ENCODE measurements at places on chromosomes 2 and 18.

DNA sequence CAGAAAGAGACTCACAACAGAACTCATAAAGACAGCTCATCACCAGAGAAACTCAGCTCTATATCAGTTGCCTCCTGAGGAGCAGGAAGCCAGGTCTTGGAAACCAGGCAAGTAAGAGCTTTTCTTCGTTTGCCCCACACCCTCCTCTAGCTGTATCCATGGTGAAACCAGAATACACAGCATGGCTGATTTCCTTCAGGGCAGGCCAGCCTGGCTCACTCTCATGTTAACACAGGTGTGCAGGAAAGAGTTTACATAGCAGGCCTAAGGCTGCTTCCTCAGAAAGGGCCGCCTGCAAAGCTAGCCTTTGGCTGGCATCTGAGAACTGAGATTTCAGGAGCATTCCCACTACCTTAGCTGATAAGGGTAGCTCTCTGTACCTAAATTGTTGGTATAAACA lies 65.7 kb downstream of the KLHL14 start:
- no peak for DNase-seq

DNA sequence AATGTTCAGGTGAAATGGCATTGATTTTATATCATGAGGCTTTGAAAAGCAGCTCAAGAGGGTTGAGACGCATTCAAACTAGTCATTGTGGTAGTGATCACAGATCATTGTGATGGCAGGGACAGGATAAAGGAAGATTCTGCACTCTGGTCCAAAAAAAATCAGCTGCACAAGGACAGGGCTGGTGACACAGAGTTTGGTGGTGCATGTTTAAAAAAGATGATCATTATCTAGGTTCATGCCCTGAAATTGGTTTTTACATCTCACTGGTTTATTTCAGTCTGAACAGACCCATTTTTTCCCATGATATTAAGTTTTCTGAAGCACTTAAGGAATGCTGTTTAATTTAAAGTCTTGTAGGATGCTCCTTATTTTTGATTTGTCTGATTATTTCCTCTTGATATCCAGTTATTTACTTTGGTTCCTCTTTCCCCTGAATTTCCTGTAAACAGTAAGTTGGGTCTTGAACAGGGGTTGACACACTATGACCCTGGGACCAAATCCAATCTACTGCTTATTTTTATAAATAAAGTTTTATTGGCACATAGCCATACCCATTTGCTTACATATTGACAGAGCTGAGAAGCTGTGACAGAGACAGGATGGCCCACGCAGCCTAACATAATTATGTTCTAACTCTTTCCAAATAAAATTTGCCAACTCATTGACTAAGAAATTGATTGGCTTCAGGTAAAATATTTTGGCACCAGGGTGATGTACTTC lies 98.4 kb downstream of the UPP2 start:
- no peak for DNase-seq

DNA sequence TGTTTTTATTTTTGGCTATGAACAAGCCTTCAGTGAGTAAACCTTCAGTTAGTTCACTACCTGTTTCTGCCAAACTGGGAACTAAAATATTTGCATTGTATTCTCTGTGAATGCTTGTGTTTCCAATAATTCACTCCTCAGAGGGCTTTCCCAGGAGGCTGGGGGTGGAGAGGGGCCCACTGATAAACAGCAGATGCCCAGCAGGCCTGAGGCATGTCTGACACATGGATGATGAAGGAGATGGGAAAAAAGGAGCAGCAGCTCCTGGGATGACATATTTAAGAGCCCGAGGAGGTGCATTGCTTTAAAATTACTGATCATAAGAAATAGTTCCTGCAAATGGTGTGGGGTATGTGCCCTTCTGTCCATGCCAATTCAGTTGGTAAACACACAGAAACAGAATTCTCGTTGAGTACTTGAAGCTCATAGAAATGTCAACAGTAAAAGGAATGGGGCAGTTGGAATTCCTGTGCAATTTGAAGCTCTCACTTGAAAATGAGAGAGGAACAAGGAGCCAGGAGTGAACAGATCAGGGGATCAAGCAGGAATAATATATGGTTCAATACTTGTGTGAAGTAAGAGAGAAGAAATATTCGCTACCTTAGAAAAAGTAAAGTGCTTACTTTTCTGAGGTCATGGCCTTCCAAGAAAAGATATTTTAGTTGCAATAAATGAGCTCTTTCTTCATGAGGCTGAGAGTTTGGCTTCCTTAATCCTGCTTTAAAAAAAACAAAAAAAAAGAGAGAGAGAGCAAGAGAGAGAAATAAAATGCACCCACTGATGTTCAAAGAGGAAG lies 22.0 kb upstream of the HNMT start:
- DNase-seq: no peak

DNA sequence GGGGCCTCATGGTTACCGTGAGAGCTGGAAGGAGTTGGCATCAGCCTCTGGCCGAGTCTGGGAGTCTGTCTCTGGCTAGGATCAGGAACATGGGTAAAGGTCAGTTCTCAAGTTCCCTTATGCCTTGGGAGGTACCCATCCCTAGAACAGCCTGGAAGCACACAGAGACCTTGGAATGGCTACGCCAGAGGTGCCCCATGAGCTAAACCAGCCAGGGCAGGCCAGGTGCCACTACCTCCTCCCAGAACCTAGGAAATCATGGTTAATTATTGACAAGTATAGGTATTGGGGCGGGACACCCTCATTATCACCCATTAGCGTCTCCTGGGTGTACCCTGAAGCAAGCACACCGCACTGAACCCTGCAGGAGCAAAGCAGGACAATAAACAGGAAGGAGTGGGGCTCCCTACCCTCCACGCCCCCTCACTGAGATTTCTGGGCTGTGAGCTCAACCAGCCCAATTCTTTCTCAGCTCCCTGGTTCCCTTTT lies 3.0 kb upstream of the ASPRV1 start:
- no peak for DNase-seq

DNA sequence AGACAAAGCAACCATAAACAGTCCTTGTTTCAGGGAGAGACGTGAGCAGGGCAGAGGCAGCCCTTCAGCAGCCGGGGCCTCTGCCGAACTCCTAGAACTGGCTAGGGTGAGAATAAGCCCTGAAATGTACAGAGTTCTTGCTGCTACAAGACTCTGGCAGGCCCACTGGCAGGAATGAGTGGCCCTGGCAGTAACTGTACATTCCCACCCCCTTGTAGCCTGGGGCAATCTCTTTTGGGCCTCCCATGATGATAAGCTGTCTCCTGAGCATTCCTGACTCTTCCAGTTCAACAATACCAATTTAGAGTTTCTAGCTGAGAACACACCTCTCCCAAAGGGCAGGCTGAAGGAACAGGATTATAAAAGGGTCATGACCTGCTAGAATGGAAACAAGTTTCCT lies 54.3 kb downstream of the HAUS1 start:
- no peak for DNase-seq

GRCh38 chr2:74007711-74008110 lies 23.0 kb downstream of the TET3 start:
- no peak for DNase-seq

- DNase-seq: no peak
These were observed 18.4 kb downstream of the DNER start for GRCh38 chr2:229695961-229696360.

DNA sequence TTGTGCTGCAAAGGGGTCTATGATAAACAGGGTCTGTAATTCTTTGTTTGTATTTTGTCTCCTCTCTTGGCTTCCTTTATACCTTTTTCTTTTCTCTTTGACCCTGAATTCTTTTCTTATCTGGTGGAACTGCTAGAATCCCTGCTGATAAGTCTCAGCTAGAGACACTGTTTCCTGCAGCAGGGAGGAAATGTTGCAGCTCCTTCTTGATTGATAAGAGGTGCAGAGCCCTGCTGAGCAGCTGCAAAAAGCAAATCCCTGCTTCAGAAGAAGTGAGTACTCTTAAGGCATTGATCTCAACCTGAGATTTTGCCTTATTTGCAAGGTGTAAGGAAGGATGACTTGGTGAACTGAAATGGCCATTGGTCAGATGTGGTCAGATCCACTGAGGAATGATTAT lies 167.8 kb downstream of the NUP35 start:
- DNase-seq: no peak

DNA sequence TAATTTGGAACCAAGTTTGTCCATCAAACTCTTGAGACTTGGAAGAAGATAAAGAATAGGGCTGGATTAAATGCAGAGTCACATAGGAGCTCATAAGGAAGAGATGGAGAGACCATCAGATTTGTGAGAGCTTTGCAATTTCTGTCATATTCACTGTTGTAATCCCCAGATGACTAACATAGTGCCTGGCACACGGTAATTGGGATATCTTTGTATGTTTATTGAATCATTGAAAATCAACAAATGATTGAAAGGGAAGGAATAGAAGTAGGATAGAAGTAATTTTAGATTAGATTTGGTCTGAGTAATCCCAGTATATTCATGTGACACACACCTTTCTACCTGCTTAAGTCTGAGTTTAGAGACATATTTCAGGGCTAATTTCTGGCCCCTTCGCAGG lies 75.4 kb downstream of the LCLAT1 start:
- DNase-seq: no peak

DNA sequence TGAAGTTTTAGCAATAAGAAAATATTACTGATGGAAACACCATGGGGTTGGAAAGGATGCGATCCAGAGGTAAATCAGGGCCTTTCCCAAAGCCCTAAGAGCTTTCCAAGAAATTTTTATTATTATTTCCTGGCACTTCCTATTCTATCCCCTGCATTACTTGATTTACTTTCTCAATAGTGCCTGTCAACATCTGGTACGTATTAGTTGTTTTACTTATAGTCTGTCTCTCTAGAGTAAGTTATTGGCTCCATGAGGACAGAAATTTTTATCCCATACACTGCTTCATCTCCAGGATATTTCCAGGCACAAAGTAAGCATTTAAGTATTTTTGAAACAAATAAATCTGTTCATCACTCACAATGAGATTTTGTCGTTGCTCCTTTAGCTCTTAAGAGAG lies 18.1 kb downstream of the PPP4R1 start:
- DNase-seq: no peak

GRCh38 chr2:132593171-132593570 lies 76.8 kb downstream of the LYPD1 start:
- DNase-seq: no peak

- DNase-seq: no peak
These were observed 21.0 kb upstream of the ZBTB7C start for GRCh38 chr18:48430150-48430549.

DNA sequence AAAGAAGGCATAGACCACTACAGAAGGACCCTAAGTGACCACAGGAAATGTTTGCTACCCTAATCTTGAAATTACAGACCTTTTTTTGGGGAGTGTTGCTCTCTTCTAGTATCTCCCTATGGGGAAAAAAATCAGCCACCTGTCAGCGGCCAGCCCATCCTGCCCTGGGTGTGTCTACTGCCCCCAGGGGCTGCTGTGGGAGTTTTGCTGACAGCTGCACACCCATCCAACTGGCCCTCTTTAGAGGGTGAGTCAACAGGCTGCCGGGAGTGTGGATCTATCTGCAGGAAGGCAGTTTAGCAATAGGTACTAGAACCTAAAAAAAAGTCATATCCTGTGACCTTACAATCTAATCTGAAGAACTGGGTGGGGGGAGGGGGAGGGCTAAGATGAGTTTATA lies 796 bp upstream of the DYSF start:
- no peak for DNase-seq

DNA sequence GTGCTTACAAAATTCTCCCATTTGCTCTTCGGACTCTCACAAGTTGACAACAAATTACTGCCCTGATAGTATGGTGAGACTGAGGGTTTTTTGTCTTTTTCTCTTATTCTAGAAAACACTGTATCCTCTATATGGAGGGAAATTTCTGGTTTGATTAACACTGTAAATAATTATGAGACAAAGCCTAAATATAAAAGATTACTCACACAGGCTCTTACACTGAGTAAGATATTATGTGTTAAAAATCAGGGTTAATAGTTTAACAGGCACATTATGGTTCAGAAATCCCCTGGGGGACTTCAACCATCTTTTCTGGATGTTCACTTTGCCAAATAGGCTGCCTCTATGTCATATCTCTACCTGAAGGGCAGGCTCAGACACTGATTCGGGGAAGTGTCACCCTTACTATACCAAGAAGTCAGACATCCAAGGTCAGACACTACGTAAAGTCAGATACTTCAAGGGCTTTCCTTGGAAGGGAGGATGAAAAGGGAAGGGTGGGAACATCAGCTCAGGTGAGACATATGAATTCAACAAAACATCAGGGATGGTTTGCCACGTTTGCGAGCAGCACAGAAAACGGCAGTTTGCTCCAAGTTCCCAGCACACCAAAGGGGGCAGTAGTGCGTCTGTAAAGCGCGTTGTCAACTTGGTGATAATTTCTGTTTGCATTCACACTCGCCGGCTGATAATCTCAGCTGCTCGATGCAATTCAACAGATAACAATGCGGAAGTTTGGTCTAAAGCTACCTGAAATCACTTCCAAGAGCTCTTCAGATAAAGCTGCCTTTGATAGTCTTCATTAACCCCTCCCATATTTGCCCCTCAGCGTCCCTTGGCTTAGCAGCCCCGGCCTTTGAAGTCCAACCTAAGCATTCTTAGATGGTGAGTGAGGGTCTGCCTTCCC lies 972 bp upstream of the RASGRP3 start:
- peak; percentile 29 for DNase-seq

DNA sequence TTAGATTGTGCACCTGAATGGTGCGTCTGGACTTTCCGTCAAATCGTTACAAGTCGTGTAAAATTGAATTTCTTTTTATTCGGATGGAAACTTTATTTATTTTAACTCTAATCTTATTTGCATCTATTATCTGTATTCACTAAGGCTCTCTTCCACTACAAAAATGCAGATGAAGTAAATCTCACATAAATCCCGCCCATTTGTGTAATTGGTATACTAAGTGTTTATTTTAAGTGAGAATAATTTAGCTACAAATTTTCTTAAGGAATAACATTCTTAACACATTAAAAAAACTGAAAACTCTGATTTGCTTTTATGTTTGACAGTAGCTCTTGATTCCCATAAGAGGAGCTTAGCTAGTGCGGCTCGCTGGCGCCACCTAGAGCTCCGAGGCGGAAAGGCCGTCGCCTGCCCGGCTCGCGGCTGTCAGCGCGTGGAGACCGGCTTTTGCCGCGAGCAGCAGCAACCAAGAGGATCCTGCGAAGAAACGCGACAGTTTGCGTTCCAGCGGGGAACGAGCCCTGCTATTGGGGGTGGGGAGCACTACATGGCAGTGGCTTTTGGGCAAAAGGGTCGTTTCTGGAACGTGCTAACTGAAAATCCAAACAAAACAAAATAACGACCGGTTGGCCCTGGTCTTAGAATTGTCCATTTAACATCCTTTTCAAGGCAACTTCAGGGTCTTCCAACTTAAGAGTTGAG lies 6.7 kb downstream of the SP9 start:
- peak; percentile 31 for DNase-seq

DNA sequence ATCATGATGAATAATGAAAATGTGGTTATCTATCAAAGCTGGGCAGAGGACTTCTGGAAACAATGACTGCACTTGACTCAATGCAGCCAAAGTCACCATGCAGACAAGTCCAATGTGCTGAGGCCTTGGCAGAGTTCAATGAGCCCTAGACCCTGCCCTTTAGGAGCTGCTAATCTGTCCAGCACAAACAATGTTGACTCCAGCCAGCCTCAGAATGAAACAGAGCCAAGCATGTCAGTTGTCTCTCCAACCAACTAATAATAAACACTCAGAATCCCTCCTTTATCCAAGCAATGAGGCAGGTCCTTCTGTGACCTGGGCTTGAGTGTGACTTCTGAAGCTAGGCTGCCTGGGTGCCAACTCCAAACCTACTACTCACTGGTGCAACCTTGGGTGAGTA lies 270.6 kb downstream of the BCL11A start:
- no peak for DNase-seq

Measured in BJ (cell line).